ENCODE measurements at places on chromosomes 7 and 10.

DNA sequence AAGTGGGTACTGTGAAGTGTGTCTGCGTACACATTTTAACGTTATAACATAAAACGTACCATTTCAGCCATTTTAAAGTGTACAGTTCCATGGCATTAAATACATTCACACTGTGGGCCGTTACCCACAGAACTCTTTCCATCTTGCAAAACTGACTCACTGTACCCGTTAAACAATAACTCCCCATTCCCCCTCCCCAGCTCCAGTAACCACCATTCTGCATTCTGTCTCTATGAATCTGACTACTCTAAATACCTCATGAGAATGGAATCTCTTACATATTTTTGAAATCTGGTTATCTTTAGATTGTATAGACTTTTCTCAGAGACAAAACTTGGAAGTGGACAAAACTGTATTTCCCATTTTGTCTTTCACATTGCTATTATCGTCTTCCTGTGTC lies 9.3 kb downstream of the ARL3 start:
- no peak for DNase-seq

GRCh38 chr7:39434012-39434411 lies 132.2 kb upstream of the YAE1 start:
- DNase-seq: no peak

DNA sequence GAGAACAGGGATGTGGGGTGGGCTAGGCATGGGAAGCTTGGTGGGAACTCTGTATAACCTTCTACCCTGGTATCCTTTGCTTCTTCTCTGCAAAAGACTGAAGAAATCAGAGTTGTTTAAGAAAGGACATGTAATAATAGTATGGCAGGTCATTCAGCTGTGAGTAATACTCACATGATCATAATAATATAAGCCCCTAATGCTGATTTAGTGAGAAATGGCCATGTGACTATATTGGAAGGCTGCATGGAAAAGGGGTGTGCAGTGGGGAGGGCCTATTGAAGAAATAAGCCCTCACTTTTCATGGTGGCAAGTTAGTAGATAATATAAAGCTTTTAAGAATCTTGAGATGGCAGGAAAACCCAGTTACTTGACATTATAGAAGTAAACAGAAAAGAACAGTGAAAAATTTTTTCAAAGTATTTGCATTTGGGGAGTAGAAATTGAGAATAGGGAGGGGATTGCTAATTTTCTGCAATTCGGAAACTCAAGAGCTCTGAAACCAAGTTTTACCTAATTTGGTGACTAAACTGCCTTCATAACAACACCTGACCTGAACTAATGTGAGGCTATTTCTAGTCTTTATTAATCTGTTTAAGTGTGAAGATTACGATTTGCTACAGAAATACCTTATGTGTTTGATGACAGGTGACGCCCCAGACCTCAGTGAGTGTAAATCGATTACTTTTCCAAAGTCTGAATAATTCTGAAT lies 44.4 kb downstream of the ATXN7L1 start:
- DNase-seq: no peak

- DNase-seq: no peak
Observed at GRCh38 chr7:6709808-6710207, 3.1 kb upstream of the ZNF12 start.

GRCh38 chr7:149850716-149851115 lies 12.5 kb downstream of the ZNF862 start:
- DNase-seq: no peak

DNA sequence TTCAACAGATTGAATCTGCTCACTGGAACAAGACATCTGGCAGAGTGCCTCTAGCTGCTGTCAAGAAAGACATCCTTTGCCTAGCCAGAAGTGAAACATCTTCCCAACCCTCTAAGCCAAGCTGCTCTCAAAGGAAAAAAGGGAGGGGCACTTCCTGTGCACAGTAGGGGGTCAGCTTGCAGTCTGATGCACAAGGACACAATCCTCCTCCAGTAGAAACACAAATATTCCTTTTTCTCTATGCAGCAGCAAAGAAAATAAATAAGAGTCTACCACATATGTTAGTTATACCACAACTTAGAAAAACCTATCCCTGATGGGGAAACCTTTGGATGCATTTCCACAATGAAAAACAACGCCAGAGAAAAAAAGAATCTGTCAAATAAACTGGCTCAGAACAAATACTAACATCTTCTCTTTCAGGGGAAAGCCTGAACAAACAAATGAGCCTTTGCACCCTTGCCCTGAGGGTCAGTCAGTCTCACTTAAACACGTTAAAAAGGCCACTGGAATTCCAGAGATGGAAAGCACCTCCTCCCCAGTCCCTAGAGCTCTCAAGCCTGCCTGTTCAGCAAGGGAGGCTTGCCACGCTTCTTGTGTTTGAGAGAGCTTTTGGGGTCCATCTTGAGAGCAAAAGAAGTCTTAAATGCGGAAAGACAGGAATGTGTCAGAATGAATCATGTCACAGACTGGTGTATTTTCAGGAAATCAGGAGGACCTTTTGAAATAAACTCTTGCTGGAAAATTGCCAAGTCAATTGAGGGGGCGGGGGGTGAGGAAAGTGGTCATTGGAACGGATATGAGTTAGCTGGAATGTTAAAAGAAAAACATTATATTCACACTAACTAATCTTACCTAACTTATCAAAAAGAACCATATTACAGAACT lies 7.5 kb downstream of the LAMB1 start:
- no peak for DNase-seq

DNA sequence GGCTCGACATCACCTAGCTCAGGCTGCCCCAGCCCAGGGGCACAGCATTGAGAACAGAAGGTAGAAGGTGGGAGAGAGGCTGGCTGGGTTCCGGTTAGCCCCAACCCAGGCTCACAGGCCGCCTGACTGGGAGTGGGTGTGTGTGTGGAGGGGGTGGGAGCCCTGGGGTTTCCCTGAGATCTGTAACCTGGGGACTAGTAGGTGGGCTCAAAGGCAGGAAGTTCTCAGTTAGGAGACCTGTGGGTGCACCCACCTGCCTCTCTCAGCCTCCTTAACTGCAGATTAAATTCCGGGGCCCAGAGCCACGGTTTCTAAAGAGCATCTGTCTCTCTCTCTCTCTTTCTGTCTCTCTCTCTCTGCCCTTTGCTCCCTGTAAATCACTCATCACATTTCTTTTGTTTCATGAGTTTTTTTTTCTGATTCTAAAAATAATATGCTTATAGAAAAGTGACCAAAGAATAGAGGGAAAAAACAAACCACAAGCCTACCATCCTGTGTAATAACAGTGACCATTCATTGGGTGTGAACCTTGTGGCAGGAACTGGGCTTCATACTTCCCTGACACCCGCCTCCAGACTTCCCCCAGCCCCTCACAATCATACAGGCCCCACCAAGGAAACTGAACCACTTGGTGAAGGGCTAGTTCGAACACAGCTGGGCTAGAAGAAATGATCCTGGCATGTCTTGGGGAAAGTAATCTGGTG lies 83.4 kb upstream of the SMNDC1 start:
- DNase-seq: no peak

DNA sequence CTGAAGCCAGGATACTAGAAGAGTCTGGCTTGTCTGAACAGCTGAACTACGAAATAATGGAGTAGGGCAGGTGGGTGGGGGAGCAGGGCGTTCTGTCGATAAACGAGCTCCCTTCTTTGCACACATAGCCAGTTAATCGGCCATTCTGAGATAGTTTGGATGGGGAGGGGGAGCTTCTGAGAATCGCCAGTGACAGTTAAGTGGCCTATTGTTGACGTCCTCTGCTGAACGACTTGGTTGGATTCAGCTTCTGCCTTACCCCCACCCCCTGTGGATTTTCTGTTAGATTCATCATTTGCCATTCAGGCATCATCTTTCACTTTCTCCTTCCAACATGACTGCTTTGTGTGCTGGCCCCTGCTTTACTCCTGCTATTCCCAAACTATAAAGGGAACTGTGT lies 520 bp downstream of the CPA5 start:
- no peak for DNase-seq

- DNase-seq: no peak
Observed at GRCh38 chr10:109992485-109992884, 15.3 kb upstream of the ADD3 start.

DNA sequence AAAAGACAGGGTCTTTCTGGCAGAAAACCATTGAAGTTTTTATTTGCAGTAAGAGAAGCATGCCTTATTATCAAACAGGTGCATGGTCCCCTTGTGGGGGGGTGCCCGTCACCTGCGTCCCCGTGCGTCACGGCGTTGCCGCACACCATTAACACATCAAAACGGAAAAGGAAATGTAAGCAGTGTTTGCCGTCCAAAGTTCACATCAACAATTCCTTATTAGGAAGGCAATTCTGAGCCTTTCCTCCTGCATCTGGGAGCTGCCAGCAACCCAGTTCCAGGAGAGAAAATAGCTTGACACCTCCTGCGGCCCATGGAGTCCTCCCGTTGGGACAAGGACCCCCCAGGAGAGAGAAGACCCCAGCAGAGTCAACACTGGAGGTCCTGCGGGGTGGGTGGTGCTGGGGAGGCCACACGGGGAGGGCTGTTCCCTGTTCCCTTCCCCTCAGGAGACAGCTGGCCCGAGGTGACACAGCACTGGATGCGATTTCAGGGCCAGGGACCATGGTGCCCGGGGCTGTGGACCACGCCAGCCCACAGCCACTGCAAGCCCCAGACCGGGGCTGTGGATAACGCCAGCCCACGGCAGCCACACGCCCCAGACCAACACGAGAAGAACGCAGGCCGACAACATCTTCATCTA lies 39.5 kb downstream of the DIP2C start:
- DNase-seq: peak; percentile 55

DNA sequence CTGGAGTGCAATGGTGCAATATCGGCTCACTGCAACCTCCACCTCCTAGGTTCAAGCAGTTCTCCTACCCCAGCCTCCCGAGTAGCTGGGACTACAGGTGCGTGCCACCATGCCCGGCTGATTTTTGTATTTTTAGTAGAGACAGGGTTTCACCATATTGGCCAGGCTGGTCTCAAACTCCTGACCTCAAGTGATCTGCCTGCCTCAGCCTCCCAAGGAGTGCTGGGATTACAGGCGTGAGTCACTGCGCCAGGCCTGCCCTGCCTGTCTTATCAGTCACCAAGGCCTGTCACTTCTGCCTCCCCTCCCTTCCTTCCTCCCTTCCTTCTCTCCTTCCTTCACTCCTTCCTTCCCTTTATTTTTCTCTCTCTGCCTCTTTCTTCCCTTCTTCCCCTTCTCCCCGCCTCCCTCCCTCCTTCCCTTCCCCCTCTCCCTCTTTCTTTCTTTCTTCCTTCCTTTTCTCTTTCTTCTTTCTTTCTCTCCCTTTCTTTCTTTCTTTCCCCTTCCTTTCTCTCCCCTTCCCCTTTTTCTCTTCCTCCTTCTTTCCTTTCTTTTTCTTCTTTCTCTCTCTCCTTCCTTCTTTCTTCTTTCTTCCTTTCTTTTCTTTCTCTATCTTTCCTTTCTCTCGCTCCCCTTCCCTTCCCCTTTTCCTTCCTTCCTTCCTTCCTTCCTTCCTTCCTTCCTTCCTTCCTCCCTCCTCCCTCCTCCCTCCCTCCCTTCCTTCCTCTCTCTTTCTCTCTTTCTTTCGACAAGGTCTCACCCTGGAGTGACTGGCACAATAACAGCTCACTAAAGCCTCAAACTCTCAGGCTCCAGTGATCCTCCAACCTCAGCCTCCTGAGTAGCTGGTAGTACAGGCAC lies 3.1 kb upstream of the ST7 start:
- no peak for DNase-seq

Data from NCI-H2081 treated with DMSO at 0.1 percent for 48 hours (cell line).